ENCODE measurements at places on chromosomes 4 and X.
A peak's percentile ranks its signal among the peaks of the same experiment; 100 is the strongest.

DNA sequence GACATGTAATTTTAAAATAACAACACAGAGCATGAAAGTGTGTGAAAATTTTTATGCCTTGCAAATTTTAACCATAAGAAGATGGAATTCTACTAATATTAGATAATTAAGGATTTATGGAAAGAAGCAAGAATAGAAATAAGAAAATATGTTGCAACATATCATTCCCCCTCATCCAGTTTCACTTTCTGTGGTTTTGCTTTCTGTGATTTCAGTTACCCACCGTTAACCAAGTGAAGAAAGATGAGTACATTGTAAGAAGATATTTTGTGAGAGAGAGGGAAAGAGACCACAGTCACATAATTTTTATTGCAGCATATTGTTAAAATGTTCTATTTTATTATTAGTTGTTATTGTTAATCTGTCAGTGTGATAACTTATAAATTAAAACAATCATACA is 77.9 kb downstream of the ADAM29 start:
- DNase-seq, result no peak

GRCh38 chr4:159290321-159291030 is 187.6 kb downstream of the RAPGEF2 start:
- DNase-seq, result no peak

DNA sequence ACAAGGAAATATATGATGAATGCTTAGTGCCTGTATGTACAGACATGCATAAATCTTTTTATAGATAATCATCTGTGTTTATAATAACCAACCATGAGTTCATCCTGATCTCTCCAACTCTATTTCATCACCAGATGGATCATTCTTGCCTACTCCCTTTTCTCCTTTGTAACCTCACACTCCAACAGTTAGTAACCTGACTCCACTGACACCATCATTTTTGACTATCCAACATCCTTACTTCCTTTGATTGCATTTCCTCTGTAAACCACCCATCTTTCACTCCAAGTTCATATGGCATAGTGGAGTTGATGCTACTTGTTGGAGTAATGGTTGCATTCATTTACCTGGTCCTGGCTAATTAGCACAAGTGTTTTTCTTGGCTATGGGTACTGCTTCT is 170.6 kb downstream of the ZNF330 start:
- peak; percentile 48 for DNase-seq

DNA sequence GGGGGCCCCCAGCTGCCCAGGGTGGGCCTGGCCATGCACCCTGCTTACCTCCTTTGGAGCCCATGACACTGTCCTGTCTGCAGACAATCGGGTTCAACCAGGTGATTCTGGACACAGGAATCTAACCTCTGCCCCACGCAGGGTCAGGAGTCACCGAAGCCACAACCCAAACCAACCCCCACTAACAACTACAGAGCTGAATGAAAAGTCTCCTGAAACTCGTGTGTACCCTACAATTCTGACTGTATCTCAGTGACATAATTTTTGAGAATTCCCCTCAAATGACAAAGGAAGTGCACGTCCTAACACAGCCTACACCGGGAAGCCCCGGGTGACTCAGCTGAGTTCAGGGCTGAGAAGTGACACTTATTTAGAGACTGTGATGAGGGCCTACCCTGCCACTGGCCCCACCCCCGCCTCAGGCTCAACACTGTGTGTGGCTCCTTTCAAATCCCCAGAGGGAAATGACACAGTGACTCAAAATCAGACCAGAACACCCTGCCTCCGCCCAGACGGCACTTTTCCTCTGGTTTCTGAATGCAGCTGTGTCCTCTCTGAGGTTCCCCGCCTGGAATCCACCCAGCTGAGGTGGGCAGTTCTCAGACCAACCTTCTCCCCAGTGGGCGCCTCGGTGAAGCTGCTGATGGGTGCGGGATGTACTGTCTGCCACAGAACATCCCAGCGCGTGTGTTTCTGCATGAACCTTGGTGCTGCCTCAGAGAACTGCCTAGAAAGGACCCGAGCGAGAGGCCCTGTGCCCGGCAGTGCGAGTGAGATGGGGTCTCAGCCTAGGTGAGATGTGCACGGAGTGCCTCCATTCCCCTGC is 9.9 kb downstream of the TNIP2 start:
- no peak for DNase-seq

DNA sequence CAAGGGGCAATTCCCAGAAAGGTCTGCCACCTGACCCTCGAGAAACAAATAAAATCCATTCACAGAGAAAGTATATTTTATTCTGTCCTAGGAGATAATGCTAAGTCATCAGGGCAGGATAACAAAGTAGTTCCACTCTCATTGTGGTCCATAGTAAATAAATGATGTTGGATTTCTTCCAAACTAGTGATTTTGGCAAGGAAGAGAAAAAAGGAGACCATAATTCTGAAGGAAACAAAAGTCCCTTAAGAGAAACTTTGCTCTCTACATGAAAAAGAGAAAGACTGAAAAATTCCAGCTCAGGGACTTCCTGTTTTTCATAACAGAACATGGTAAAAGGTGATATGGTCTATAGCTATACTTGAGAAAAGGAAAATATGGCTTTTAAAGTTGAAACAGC is 71.5 kb upstream of the DDX60 start:
- DNase-seq, result no peak

DNA sequence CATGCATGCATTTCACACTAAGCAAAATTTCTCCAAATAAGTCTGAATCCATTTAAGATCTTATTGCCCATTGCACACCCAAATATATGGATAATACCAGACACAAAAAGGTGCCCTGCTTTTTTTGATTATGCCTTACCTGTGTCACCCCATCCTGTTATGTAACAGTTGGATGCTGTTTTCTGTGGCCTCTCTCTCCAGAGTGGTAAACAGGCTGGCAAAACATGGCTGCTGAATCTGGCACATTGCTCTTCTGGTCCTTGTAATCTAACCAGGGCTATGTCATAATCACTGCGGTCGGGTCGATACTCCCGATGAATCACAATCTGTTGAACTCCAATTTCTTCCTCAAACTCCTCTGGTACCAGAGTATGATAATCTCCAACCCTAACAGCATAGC is 70.1 kb downstream of the PRSS12 start:
- no peak for DNase-seq
